ENCODE measurements at places on chromosomes 2 and 18. TPM values are rescaled to one million over a fixed set of nuclear protein-coding genes. Genes with fewer than 3 reads are reported as not detected.

- no peaks in the 10 kb centered on the region for H3K27me3 ChIP-seq
- H3K27ac ChIP-seq, result no peak overlapping the region
- H3K36me3 ChIP-seq, result no peaks in the 10 kb centered on the region
- H3K4me3 ChIP-seq, result no peak overlapping the region
- no peaks in the 10 kb centered on the region for H3K4me1 ChIP-seq
Measured at GRCh38 chr2:64391940-64392339, 62.0 kb upstream of the LGALSL start.

DNA sequence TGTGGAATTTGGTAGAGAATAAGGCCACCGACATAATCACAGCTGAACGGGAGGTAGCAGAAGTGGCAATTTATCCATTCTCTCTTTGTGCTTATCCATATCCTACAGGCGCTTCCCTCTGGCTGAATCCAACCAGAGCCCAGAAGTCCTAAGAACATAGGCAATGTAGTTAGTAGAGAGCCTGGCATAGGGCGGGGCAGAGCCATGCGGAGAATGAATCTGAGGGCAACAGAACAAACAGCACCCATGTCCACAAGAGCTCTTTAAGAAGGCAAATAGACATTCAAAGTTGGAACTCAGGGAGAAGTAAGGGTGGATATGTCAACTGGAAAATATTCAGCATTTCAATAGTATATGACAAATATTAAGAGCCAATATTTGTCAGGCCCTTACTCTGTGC, 305.9 kb upstream of the VWC2L start:
- H3K27ac ChIP-seq, result no peak overlapping the region
- no peaks in the 10 kb centered on the region for H3K36me3 ChIP-seq
- no peaks in the 10 kb centered on the region for H3K27me3 ChIP-seq
- H3K4me3 ChIP-seq, result no peak overlapping the region

GPR155 gene
- total RNA-seq, result 42.7 TPM

- no peaks in the 10 kb centered on the region for H3K27me3 ChIP-seq
- no peak overlapping the region for H3K4me3 ChIP-seq
- no peak for DNase-seq
Measured at GRCh38 chr2:183195998-183196409, 71.8 kb downstream of the NUP35 start.

GRB14 gene
- total RNA-seq, result 0.69 TPM

MOGAT1 gene
- not detected for total RNA-seq

DNA sequence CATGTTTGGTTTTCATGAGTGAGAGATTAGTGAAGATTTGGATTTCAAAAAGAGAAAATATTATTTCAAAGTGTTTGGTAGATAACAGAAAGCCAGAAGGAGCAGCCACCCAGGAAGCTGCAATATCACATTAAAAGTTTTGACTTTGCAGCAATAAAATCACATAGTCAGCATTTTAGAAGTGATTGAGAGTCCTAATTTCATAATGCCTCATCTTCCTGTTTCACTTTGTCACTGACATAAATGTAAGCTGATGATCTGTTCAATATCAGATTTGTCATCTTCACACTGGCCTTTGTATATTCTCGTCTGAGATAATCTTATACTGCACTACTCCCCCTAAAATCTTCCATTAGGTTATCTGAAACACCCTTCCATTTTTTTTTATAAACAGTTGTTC, 690.5 kb downstream of the ADCYAP1 start:
- no peaks in the 10 kb centered on the region for H3K4me1 ChIP-seq
- no peak overlapping the region for H3K4me3 ChIP-seq
- no peak overlapping the region for H3K27ac ChIP-seq
- no peak for DNase-seq

- no peaks in the 10 kb centered on the region for H3K27me3 ChIP-seq
- H3K4me3 ChIP-seq, result no peak overlapping the region
- no peaks in the 10 kb centered on the region for H3K4me1 ChIP-seq
- DNase-seq, result no peak
Measured at GRCh38 chr18:67302043-67302442, 214.5 kb downstream of the DSEL start.

PDCL3 gene
- total RNA-seq, result 45.2 TPM

Data from CD4-positive, CD25-positive, alpha-beta regulatory T cell (primary cell).